ENCODE measurements at places on chromosomes 2 and 18. TPM values are rescaled to one million over a fixed set of nuclear protein-coding genes. Genes with fewer than 3 reads are reported as not detected.

GRCh38 chr2:65728477-65729180 is 296.2 kb upstream of the SPRED2 start:
- no peak for DNase-seq

- no peak for DNase-seq
Measured at GRCh38 chr18:36047521-36047920, 19.8 kb downstream of the RPRD1A start.

GRCh38 chr18:3214855-3215637 is 4.7 kb downstream of the MYOM1 start:
- no peak for DNase-seq

The EGR4 gene
- total RNA-seq: not detected

- no peak for DNase-seq
Measured at GRCh38 chr2:176652300-176653182, 383.3 kb downstream of the MTX2 start.

The DLGAP1 gene
- total RNA-seq: 3.6 TPM

- DNase-seq: no peak
Measured at GRCh38 chr2:188893972-188894371, 80.2 kb upstream of the COL3A1 start.

GRCh38 chr18:70166668-70167067 is 38.8 kb downstream of the RTTN start:
- no peak for DNase-seq

DNA sequence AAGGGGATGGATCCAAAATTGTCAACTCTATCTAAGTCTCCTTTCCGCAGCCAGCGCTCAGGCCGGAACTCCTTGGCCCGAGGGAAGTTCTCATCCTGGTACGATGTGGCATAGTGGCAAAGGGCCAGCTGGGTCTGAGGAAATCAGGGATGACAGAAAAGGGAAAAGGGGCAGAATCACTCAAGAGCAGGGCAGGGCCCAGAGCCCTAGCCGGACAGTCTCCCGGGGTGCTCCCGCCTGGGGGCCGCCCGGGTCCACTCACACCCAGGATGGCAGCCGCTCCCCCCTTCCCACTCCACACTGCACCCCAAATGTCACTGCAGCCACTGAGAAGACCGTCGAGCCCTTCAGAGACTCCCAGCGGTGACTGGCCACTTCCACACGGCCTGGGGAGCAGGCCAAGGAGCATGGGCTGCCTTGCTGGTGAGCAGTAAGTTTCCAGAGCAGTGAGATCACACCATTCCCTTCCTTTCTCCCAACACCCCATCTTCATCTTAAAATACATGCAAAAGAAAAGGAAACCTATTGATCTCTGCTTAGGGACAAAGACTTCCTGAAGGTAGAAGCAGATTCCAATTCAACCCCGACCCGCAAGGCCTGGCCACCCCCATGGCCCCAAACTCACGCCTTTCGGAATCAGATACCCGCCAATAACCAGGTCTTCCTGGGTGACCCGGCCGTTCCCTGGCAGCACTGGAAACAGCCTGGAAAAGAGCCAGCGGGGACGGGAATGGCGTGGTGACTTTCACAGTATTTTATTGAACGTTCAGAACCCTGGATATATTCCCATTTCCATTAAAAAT is 26.7 kb downstream of the CYP27C1 start:
- no peak for DNase-seq

- DNase-seq: no peak
Measured at GRCh38 chr2:176597916-176598315, 328.7 kb downstream of the MTX2 start.

DNA sequence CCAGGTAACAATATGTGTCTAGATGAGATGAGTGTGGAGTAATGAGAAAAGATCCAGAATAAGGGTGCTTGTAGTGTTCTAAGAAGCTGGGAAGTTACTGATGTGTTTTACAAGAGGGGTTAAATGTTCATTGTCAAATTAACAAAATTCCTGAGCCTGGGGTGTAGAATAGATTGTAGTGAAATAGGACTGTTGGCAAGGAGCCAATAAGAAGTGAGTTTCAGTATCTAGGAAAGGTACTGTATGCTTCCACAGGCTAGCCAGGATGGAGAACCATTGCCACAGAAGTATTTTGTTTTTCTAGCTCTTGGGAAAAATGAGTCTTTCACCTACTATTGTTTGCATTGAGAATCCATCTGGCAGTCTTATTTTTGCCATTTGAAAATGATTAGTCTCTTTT is 10.5 kb downstream of the DOK6 start:
- no peak for DNase-seq

The OSR1 gene
- 5.6 TPM for total RNA-seq

DNA sequence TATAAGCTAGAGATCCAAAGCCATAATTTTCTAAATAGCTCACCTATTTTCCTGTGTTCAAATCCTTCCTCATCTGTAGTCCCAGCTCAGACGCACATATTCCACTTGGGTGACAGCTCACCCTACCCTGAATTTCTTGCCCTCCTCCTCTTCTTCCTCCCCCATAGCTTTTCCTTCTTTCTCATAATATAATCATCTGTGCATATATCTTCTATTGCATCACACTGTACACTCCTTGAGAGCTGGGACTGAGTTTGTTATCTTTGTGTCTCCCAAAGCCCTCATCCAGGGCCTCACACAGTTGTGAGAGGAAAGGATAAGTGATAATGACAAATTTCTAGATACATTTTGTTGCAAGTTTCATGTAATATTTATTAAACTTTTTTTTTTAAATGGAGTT is 55.9 kb upstream of the RTN4 start:
- no peak for DNase-seq

DNA sequence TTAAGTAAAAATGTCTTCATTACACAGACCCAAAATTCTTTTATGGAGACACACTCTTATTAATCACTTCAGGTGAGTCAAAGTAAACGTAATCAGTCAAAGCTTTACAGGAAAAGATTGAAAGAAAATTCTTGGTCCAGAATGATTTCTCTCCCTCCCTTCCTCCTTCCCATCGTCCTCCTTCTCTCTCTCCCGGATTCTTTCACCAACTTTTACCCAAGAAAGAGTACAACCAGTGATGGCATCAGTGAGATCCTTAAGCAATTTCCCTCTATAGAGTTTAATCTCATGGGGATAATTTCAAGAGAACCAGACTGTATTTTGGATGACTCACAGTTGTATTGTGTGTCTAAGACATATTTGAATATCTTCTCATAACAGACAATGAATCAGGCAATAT is 258.1 kb downstream of the ALK start:
- no peak for DNase-seq

The GALNT13 gene
- total RNA-seq: not detected

GRCh38 chr2:47237375-47238334 is 82.5 kb upstream of the STPG4 start:
- DNase-seq: peak; percentile 78

- no peak for DNase-seq
Measured at GRCh38 chr18:4026542-4026941, 428.6 kb downstream of the DLGAP1 start.

The ID2 gene
- 423 TPM for total RNA-seq

DNA sequence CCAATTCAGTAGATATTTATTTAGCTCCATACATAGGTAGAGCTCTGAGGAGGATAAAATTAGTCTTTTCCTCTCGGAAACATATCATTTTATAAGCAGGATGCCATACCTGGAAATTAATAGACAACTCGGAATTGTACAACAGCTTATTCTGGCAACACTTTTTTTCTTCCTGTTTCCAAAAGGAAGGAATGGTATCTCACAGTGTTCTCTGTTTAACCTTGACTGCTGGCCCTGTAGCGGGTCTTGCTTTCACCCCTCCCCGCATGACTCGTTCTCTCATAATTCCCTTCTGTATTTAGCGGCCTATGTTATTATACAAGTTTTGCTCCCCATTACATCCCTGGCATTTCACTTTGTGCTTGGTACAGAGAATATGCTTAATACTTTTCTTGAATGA is 2.5 kb upstream of the KYNU start:
- DNase-seq: no peak

The CCL20 gene
- not detected for total RNA-seq

DNA sequence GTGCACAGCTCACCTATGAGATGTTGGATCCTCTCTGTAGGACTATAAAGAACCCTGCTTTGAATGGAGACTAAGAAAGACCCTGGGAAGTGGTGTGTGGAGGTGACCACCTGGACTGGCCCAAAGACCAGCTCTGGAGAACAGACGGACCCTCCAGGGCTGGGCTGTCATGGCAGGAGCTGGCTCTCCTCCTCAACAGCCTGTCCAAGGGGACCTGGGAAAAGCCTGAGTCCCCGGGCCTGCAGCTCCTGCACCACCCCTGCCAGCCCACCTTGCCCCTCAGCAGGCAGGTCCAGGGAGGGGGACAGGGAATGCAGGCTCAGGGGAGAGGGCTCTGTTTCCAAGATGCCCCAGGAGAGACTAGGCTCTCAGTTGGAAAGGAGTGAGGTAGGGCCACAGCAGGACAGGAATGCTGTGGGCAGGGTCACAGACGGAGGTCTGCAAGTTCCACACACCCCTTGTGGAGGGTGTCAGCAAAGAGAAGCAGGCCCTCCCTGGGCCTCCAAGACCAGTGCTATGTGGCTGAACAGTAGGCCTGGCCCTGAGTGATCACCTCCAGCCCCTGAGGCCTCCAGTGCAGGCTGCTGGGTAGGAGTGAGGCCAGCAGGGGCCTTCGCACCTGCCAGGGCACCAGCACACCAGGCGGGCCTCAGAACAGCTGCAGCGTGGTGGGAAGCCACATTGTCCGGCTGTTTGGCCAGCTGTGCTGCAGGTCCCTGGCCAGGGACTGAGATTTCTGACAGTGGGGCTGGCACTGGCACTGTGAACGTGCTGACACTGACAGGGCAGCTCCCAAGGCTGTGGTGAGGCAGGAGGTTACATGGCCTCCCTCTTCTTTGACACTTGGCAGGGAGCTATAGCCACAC is 86.4 kb upstream of the OTOS start:
- DNase-seq: peak; percentile 13

DNA sequence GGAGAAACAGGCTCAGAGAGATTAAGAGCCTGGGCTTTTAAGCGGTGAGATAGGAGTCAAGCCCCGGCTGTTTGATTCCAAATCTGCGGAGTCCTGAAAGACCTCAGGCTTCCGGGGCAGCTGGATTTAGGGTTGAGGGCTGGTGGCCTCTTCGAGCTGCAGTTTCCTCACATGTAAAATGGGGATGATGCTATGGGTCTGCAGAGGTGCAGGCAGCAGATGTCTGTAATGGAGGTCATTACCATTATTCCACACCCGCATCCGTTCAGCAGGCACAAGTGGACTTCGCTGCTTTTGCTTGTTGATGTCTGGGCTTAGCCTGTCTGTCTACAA is 175.6 kb upstream of the HS6ST1 start:
- DNase-seq: no peak

- no peak for DNase-seq
Measured at GRCh38 chr2:66782780-66783361, 347.9 kb downstream of the MEIS1 start.

DNA sequence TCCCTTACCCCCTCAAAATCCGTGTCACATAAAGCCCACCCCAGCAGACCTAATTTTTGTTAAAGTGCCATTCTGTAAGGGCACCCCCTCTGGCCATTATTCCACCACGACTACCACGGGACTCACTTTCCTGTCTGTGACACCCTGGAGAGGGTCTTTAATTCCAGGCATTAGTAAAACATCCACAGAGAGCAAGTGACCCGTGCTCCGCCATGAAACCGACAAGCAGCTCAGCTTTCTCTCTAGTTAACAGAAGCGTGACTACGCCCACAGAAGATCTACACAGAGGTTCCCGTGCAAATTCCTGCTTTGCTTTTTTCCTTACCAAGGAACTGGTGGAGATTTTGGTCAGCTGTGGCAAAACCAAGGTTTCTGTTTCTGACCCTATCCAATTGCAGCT is 4.4 kb downstream of the SIGLEC15 start:
- DNase-seq: no peak

DNA sequence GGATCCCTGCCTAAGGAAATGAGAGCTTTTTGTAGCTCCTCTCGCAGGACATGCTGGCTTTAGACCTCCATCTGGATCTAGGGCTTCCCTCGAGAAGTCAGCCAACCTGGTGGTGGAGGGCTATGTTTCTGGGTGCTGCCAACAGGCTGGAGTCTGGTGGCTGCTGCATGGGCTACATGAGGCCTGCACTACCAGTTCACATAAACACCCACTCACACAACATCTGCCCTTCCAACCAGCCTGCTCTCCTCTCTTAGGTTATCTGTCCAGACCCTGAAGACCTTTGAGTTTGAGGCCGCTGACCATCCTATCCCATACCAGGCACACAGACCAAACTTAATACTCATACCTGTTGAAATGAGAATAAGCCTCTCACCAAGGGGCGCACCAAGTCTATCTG is 51.4 kb upstream of the SMAD2 start:
- DNase-seq: no peak

GRCh38 chr2:38629684-38630083 is 27.0 kb upstream of the HNRNPLL start:
- DNase-seq: no peak

- no peak for DNase-seq
Measured at GRCh38 chr2:227460833-227461232, 11.1 kb upstream of the AGFG1 start.

DNA sequence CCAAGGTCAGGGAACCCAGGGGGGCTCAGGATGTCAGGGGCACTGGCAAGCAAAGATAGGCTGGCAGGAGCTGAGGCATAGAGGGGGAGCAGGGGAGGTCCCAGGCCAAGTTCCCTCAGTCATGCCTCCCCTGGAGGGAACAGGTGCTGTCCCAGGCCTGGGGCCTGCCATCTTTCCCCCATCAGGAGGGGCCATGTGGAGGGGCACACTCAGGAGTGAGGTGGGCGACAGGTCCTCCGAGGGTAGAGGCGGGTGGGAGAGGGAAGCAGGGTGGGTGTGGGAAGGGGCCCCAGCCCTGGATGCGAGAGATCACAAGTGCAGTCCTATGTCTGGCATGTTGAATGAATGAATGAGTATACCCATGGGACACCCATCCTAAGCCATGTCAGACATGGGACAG is 127.7 kb upstream of the GLI2 start:
- DNase-seq: no peak

The CYTIP gene
- total RNA-seq: 1.4 TPM

The DAPL1 gene
- 64.2 TPM for total RNA-seq

GRCh38 chr2:10224734-10225133 is 78.0 kb upstream of the HPCAL1 start:
- peak; percentile 11 for DNase-seq

All from ovary (tissue), 10 donors.